ENCODE measurements at places on chromosomes 2 and 18. TPM values are rescaled to one million over a fixed set of nuclear protein-coding genes. Genes with fewer than 3 reads are reported as not detected.

DNA sequence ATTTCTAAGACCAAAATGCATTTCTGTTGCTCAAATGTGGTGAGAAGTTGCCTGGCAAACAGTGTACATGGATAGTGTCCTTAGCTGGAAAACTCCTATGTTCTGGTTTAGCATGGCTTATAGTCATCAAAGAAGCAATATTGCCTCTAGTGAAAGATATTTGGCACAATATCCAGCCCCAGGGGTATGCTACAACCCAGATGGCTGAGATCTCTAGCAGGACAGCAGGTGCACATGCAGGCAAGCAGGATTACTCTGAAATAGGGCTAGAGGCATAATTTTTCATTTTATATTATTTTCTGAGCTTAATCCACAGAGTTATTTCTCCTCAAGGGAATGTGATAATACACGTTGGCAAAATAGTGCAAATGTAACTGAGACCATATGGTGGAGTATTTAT, 34.0 kb downstream of the CCDC195 start:
- no peak for DNase-seq

EHD3 gene
- 20.6 TPM for total RNA-seq

SNRPD1 gene
- total RNA-seq: 3.4 TPM

OSR1 gene
- total RNA-seq: 9.0 TPM

ACTG2 gene
- total RNA-seq: 41.2 TPM

ABCG8 gene
- 3.3 TPM for total RNA-seq

STK36 gene
- total RNA-seq: 67.8 TPM

ZNF142 gene
- total RNA-seq: 31.9 TPM

DNA sequence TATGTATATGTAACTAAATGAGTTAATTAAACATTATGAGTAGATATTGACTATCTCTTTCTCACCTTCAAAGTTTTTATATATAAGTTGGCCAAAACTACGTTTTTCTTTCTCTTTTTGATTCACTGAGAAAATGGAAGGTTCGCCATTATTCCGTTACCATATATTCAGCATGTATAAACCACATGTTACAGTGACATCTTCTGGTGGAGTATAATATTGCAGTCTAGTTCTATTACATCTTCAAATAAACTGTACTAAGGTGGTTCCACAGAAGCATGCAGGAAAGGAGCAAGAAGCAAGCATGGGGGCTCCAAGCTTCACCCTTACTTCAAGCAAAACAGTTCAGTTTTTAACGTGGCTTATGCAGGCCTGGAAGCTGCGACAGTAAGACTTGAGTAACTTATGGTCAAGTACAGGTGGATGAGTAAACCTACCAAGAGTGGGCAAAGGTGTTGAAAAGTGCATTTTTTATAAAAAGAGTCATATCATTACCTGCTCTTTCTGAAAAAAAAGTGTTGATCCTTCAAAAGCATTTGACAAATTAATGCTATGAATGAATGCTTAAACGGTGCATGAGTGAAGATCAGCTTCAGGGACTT, 129.8 kb upstream of the RAB6C start:
- DNase-seq: no peak

GRCh38 chr18:66759050-66759828, 155.3 kb upstream of the CDH19 start:
- no peak for DNase-seq

INHA gene
- total RNA-seq: not detected

GRCh38 chr2:103484906-103485305, 723.1 kb downstream of the TMEM182 start:
- no peak for DNase-seq

CTAGE1 gene
- not detected for total RNA-seq

PCARE gene
- not detected for total RNA-seq

DNA sequence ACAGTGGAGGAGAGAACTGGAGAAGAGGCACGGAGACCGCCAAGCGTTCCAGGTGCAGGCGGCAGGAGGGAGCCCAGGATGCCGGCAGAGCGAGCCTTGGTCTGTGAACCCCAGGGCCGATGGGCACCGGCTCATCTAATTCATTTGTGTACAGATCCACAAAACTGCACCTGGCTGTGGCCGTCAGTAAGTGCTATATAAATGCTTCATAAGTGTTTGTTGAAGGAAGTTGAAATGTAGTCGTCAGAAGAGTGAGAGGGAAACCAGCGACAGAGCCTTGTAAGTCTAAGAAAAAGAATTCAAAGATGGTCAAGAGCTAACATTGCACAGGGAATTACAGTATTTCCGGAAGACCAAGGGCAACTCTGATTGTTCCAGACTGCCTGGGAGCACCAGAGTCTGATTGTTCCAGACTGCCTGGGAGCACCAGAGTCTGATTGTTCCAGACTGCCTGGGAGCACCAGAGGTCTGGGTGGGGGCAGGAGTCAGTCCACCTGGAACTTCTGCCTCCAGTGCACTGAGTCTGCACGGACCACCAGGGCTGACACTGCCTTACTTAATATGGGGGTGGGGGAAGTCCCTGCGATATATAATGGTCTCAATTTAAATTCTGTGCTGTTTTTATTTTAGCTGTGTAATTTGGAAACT, 112.3 kb downstream of the BCL2 start:
- no peak for DNase-seq

DNA sequence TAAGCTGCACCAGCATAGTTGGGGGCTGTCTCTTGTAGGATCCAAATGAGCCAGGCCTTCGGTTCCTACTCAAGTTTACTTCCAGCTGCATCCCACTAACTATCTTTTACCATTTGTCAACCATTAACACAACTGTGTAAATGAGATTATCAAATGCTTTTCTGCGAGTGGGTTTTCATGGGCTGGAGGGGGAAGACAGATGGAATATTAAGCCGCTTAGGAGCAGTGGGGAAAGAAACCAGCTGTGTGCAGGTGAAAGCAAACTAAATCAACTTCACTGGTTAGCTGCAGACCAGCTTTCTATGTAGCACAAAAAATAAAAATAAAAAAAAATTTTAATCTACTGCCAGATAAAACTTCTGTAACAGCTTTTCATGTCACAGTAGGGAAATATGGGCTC, 307.3 kb upstream of the FBXO11 start:
- DNase-seq: no peak

IL1R2 gene
- total RNA-seq: 18.2 TPM

- DNase-seq: no peak
Measured at GRCh38 chr18:59810183-59810582, 89.6 kb upstream of the PMAIP1 start.

- no peak for DNase-seq
Measured at GRCh38 chr18:44777457-44778192, 96.9 kb downstream of the SETBP1 start.

DNA sequence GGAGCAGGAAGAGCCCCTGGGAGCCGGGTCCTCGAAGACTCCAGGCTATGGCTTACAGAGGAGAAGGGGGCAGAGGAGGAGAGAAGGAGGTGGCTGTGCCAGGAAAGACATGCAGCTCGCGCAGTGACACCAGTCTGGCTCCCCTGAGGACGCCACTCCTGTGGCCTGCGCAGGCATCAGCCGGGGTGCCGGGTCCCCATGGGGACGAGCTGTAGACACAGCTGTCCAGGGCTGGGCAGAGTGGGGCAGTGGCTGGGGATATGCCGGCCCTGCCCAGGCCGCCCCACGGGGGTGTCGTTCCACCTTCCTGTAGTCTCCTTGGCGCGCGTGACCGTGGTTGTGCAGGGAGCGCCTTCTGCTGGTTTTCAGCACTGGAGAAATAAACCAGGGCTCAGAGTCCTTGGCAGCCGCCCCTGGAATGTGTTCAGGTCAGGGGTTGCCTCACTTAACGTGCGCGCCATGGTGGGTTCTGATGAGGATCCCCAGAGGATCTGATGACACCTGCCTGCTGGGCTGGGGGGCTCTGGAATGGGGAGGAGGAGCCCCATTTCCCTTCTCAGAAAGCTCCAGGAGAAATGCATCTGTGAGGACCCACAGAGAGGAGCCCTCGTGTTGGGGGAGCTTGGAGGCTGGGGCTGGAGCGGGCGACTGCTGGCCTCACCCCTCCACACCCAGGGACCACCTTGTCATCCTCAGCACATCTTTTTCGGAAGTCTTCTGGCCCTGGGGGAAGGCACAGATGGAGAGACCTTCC, 26.7 kb downstream of the RAMP1 start:
- DNase-seq: peak; percentile 49

TSPYL6 gene
- not detected for total RNA-seq

BOLA3 gene
- 22.3 TPM for total RNA-seq

DNA sequence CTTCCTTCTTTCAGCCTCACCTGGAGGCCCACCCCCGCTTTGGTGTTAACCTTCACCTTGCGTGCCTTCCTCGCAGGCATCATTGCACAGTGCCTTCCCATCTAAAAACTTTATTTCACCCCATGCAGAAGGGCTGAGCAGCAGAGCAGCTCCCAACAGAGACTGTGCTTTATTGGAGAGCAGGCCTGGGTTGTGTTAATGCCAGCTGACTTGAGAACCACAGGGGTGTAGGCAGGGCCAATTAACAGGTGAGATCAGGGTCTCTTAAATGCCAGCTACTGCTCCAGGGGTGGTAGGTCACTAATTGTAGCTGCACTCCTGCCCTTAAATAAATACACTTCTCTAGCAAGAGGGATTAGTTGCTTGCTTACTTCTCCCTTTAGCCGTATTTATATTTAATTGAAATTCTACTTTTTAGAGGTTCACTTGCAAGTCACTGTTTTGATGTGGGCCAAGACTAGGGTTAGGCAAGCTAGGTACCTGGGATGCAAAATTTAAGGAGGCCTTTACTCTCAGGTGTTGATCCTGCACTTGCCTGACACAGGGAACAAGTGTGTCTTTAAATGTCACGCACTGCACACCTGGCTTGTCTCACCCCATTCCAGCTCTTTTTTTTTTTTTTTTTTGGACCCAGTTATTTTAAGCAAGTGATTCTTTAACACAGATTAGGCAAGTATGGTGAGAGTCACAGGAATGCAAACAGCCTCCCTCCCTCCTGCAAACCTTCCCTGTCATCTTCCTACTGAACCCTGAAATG, 54.5 kb downstream of the LYPD1 start:
- no peak for DNase-seq

- no peak for DNase-seq
Measured at GRCh38 chr2:72623481-72623880, 202.4 kb downstream of the EXOC6B start.

GRCh38 chr2:40032650-40033319, 253.7 kb upstream of the THUMPD2 start:
- DNase-seq: no peak

- no peak for DNase-seq
Measured at GRCh38 chr2:95552911-95553310, 38.9 kb upstream of the TRIM43 start.

- no peak for DNase-seq
Measured at GRCh38 chr2:238940806-238941205, 92.9 kb downstream of the TWIST2 start.

NLRC4 gene
- total RNA-seq: 0.35 TPM

DNA sequence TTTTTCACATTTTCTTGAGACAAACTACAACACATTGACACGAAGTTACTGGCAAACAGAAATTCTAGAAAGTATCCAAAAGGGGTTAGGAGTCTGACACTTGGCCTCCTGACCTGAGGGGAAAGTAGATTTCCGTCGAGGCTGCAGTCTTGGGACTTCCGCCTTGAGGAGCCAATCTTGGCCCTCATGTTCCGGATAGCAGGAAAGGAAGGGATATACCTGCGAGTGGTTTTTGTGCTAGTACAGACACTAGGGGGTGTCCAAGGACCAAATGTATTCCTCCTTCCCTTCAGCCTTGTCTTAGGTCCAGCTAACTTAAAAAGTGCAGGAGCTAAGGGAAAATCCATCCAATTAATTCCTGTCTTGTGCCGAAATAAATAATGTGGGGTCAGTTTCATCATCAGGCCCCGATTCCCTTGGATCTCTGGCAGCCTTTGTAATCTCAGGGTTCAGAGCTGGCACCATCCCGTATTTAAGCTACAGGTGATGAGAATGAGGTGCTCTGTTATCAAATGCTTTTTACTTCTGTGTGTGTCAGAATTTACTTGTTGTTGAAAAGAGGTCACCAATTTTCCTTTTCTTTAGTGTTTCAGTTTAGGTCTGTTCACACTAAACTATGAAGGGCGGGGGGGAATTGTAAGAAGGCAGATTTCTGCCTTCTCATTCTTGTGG, 330.2 kb upstream of the FANCL start:
- no peak for DNase-seq

GPR75 gene
- total RNA-seq: 6.7 TPM

GRCh38 chr2:195961873-195962272, 106.8 kb downstream of the DNAH7 start:
- DNase-seq: no peak

- no peak for DNase-seq
Measured at GRCh38 chr2:16386031-16386430, 279.6 kb downstream of the CYRIA start.

GRCh38 chr2:74364533-74365505, 15.3 kb downstream of the DCTN1 start:
- DNase-seq: no peak

DNA sequence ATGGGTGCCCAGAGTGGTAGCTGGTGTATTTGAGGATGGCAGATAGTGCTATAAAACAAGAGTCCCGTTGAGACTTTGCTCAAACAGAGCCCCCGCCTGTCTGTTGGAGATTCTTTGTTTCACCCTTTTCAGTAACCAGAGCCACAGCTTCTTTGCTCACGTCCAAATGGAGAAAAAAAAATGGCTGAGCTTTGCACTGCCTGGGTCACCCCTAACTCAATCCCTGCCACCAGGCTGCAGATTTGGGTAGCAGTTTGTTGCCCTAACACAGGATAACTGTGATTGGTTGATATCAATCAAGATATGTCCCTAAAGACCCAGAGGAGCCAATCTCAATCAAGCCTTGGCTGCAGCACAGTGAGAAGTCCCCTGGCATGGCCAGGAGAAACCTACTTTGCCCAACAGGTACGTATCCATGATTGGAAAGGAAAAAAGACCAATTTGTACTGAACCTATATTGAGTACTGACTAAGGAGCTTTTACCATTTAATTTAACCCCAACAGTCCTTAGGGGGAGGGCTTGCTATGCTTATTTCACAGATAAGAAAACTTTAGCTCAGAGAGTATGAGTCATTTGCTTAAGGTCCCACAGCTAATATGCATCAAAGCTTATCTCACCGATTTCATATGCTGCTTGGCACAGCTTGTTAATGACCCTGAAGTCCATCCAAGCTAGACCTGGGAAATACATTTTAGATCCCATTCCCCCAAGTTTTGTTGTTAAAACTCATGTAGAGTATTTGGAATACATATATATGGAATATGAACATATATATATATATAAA, 72.0 kb upstream of the SH3BP4 start:
- DNase-seq: no peak
